ENCODE measurements at places on chromosomes 11 and 22.
A peak's percentile ranks its signal among the peaks of the same experiment; 100 is the strongest.

DNA sequence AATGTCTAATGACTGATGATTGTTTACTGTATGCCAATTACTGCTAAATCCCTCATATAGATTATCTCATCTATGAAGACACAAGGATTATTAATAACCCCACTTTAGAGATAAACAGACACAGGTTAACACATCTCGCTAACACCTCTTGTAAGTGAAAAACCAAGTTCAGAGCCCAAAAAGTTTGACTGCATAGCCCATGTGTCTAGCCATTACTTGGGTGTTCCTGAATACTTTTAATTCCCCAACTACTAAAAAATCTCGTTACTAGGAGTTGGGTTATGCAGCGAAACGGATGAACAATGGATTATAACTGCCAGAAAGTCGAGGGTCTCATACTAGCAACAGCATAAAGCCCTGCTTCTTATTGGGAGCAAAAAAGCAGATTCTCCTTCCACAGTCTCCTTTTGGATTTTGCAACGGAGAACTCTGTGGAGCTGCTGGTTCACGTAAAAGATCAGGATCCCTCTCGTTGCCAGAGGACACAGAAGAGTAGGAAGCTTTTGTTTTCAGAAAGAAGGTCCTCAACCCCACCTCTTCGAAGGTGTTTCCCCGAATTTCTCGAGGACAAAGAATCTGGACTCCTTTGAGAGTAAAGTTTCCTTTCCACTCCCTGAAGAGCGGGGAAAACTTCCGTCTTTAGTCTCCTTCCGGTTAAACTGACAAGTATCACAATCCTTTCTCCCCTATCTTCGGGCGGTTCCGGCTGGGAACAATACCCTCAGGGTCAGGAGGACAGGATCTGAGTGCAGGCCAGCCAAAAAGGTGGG is 979 bp downstream of the ZBED5 start:
- peaks cover 27% of the 10 kb centered on the region for H3K4me1 ChIP-seq
- H3K36me3 ChIP-seq, result peaks cover 21% of the 10 kb centered on the region
- DNase-seq, result no peak
- peak overlapping the region; percentile 75 for H3K4me3 ChIP-seq
- H3K27me3 ChIP-seq, result no peaks in the 10 kb centered on the region

DNA sequence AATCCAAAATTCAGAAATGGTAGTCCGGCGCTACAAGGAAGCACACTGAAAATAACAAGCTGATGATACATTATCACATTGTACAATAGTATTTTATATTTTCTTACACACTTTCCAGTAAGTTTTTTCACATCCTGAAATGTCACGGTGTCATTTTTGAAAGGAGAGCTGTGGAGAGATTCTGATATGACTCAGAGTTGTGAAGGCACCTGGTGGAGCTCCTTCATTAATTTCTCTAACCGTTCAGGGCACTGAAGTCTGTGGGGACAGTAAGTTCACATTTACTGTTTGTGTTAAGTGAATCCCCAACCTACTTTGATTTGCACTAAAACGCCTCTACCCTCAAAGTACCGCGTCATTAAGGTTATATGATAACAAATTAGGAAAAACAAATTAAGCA is 13.3 kb downstream of the LDHAL6A start:
- H3K4me3 ChIP-seq, result no peak overlapping the region
- H3K4me1 ChIP-seq, result no peaks in the 10 kb centered on the region
- H3K27me3 ChIP-seq, result no peaks in the 10 kb centered on the region
- no peak for DNase-seq

DNA sequence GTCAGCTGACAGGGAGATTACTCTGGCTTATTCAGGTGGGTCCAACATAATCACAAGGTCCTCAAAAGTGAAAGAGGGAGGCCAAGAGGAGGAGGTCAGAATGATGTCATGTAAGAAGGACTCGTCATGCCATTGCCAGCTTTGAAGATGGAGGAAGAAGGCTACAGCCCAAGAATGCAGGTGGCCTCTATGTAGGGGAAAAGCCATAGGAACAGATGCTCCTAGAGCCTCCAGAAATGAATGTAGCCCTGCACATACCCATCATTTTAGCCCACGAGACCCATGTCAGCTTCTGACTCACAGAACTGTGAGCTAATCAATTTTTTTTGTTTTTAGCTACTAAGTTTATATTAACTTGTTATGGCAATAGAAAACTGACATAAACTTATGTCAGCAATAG is 171.1 kb downstream of the DBX1 start:
- H3K27me3 ChIP-seq, result no peaks in the 10 kb centered on the region
- H3K4me3 ChIP-seq, result no peak overlapping the region
- H3K4me1 ChIP-seq, result no peaks in the 10 kb centered on the region
- H3K27ac ChIP-seq, result no peak overlapping the region
- no peaks in the 10 kb centered on the region for H3K36me3 ChIP-seq

- H3K27me3 ChIP-seq, result no peaks in the 10 kb centered on the region
- no peak overlapping the region for H3K27ac ChIP-seq
- H3K4me3 ChIP-seq, result no peak overlapping the region
- H3K4me1 ChIP-seq, result no peaks in the 10 kb centered on the region
- no peak for DNase-seq
- no peaks in the 10 kb centered on the region for H3K36me3 ChIP-seq
These were observed 51.6 kb downstream of the NTM start for GRCh38 chr11:131422029-131422428.

- no peak for DNase-seq
- no peaks in the 10 kb centered on the region for H3K27me3 ChIP-seq
These were observed 220.1 kb downstream of the BLID start for GRCh38 chr11:121895919-121896318.

- H3K27me3 ChIP-seq, result no peaks in the 10 kb centered on the region
- H3K4me3 ChIP-seq, result no peak overlapping the region
- DNase-seq, result no peak
- no peaks in the 10 kb centered on the region for H3K36me3 ChIP-seq
These were observed 47.3 kb upstream of the SYN3 start for GRCh38 chr22:33105501-33105911.

DNA sequence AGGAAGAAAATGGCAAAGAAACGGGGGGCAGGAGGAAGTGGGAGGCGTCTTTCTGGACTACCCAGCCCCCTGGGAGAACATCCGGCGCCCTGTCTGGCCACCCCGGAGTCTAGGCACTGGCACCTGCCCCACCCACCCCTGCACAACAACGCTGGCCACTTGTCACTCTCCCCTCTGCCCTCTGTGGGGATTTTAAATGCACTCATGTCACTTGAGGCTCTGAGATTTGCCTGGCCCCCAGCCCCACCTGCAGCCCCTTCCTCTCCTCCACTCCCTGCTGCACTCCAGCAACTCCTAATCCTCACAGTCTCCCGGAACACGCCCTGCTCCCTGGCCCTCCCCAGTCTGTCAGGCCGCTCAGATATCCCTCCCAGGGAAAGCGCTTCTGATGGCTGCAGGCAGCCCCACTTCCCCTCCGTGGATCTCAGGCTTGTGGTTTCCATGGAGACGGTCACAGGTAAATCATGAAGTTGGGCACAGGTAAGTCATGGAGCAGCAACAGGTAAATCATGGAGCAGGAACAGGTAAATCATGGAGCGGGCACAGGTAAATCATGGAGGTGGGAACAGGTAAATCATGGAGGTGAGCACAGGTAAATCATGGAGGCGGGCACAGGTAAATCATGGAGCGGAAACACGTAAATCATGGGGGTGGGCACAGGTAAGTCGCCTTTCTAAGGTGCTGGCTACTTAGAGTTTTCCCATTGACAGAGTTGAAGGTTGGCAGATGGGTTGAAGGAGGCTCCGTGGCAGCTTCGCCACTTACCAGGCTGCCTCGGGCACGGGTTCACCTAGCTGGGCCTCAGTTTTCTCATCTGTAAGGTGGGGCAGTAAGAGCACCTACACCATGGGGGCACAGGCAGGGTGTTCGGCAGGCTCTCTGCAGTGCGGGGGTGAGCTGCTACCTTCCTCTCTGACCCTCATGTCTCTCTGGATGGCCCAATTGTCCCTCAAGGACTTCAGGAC is 79.0 kb upstream of the SHISAL1 start:
- H3K27ac ChIP-seq, result no peak overlapping the region
- no peak overlapping the region for H3K4me3 ChIP-seq
- H3K36me3 ChIP-seq, result no peaks in the 10 kb centered on the region
- no peaks in the 10 kb centered on the region for H3K4me1 ChIP-seq
- H3K27me3 ChIP-seq, result no peaks in the 10 kb centered on the region
